ENCODE measurements at places on chromosomes 1 and 21.

- no peak for DNase-seq
Measured at GRCh38 chr1:199163670-199164069, 524.8 kb downstream of the PTPRC start.

DNA sequence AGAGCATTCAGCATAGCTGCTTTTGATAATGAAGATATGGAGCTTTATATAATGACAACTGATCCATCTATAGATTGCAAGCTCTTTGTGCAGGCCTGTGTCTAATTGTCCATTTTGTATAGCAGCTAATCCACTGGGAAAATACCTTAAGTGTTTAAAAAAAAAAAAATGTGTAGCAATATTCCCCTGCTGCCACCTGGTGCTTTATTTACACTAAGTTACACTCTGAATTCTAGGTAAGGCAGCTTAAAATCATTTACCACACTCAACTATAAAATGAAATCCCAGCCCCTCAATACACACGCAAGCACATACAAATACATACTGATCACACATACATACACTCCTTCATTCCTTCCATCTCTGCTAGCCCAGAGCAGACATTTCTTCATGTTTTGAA, 49.1 kb upstream of the BCL9 start:
- DNase-seq = no peak

DNA sequence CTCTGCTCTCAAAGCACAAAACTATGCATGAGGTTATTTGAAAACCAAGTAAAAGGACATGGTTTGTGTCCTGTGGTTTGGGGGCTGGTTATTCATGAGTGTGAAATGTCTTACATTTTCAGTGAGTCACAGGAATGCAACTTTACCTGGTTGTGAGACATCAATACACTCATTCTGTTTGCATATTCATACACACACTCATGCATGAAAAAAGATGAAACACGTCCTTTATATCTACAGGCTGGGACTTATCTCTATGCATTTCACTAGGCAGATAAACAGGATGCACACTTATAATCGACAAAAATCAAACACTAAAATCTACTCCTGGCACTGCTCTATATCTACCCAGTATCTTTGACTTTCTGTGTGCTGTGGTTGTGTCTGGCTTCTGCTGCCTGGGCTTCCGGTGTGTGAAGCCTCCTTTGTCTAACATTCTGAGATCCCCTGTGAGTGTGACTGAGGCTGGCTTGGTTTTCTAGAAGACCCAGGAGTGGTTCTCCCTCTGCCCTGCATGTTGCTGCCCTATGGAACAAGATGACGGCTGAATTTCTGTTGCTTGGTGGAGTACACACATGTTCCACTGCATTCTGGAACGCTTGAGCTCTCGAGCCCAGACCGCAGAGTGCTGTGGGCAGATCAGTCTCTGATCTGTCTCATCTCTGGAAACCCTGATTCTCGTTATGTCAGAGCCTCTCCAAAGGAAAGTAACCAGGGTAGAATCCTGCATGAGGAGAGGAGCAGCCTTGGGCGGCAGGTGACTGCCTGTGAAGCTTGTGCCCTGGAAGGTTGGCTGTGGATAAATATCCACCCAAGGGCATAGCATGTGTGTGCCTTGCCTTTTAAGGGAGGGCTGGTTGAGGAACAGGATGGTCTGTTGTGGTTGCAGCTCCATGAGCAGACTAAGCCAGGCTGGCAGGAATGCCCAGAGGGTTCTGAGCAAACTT, 19.7 kb upstream of the FASLG start:
- no peak for DNase-seq

- DNase-seq = no peak
Measured at GRCh38 chr1:213940947-213941346, 46.8 kb upstream of the PROX1 start.

- DNase-seq = no peak
Measured at GRCh38 chr1:30735124-30735523, 11.7 kb upstream of the MATN1 start.

DNA sequence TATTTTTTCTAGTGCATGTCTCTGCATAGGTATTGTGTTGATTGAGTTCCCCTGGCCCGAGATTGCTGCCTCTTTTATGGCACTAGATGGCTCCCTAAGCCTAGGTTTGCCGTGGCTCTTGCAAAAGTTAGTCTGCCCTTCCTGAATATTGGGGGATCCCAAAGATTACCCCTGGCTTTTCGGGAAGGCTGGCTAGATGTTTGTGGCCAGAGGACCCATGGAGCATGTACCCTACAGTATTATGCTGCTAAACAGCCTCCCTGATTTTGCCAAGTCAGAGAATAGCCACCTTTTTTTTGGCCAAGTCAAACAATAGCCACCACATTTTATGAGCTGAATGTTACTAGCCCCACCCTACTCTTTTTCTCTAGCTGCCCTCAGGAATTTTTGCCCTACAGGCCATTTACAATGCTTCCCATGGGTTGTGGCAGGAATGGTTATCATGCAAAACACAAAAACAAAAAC, 343.2 kb downstream of the OLFM3 start:
- DNase-seq = no peak

All from amygdala (tissue), 56 donors.